ENCODE measurements at places on chromosomes 5 and 9.
A peak's percentile ranks its signal among the peaks of the same experiment; 100 is the strongest.

GRCh38 chr9:130687615-130688014 lies 6.0 kb upstream of the EXOSC2 start:
- H3K4me3 ChIP-seq, result no peak overlapping the region
- peaks cover 2% of the 10 kb centered on the region for H3K4me1 ChIP-seq
- no peak overlapping the region for H3K27ac ChIP-seq
- H3K27me3 ChIP-seq, result peaks cover 8% of the 10 kb centered on the region

- no peak for DNase-seq
- H3K36me3 ChIP-seq, result no peaks in the 10 kb centered on the region
- H3K4me3 ChIP-seq, result no peak overlapping the region
- H3K4me1 ChIP-seq, result no peaks in the 10 kb centered on the region
These were observed 93.0 kb downstream of the FGF18 start for GRCh38 chr5:171512397-171512796.

- peak overlapping the region; percentile 8 for H3K27ac ChIP-seq
- peaks cover 6% of the 10 kb centered on the region for H3K36me3 ChIP-seq
- H3K4me3 ChIP-seq, result peak overlapping the region; percentile 85
- peaks cover 26% of the 10 kb centered on the region for H3K4me1 ChIP-seq
These were observed 1.7 kb upstream of the PAX5 start for GRCh38 chr9:37035648-37036370.

- no peak overlapping the region for H3K27ac ChIP-seq
- H3K36me3 ChIP-seq, result no peaks in the 10 kb centered on the region
- H3K27me3 ChIP-seq, result no peaks in the 10 kb centered on the region
These were observed 866.0 kb downstream of the PTPRD start for GRCh38 chr9:9746826-9747225.

DNA sequence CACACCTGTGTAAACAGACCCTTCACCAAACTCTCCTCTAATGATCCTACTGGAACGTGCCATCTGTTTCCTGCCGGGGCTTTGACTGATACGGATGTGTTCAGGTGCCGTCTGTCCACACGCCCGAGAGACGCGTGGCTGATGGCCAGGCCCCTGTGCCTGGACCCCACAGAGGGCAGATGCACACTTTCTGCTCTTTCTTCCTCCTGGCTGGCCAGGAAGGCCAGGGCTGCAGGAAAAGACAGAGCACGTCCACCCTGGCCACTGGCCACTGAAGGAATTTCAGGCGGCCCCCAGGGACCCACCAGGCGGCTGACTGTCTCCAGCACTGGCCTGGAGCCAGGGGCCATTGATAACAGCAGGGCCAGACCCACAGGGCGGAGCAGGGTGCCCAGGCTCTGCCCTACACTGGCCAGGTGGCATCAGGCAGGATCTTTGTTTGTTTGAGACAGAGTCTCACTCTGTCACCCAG lies 3.6 kb upstream of the ENG start:
- H3K27me3 ChIP-seq, result peaks cover 10% of the 10 kb centered on the region
- no peak overlapping the region for H3K27ac ChIP-seq
- no peaks in the 10 kb centered on the region for H3K36me3 ChIP-seq
- peaks cover 56% of the 10 kb centered on the region for H3K4me1 ChIP-seq
- no peak for DNase-seq
- peak overlapping the region; percentile 59 for H3K4me3 ChIP-seq
